ENCODE measurements at places on chromosomes 13 and 19.

GRCh38 chr13:108877300-108877699 lies 247.9 kb downstream of the MYO16 start:
- no peak for DNase-seq

GRCh38 chr13:21326155-21327031 lies 132.7 kb downstream of the ZDHHC20 start:
- DNase-seq = peak; percentile 53

- no peak for DNase-seq
Observed at GRCh38 chr13:83882606-83882959, 309 bp upstream of the SLITRK1 start.

DNA sequence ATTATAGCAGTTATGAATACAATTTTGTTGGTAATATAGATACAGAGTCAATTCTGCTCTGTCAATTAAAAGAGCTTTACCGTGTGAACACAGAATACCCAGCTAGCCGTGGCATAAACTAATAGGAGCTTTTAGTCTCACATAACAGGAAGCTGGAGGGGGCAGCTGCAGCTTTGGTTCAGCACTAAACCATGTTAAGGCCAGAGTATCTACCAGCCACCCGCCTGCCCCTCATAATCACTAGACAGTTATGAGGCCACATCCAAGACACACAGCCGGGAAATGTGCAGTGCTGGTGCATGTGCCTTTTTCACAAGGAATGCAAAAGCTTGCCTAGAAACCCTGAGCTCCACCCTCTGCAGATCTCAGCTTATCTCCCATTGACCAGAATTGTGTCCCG lies 62.3 kb downstream of the SGCG start:
- DNase-seq = no peak

- no peak for DNase-seq
Observed at GRCh38 chr19:18379803-18380747, 5.9 kb upstream of the GDF15 start.

DNA sequence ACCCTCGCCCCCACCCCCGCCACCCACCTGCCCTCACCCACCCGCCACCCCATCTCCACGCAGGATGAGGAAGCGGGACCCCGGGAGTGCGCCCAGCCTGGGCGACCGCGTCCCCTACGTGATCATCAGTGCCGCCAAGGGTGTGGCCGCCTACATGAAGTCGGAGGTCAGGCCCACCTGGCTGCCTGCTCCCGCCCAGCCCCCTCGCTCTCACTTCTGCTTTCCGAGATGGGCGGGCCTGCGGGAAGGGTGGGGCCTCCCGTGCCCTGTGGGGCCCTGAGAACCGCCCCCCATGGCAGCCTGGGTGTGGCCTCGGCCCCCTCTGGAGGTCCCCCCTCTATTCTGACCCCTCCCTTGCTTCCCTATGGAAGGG lies 3.1 kb upstream of the SPIB start:
- no peak for DNase-seq

- peak; percentile 32 for DNase-seq
Observed at GRCh38 chr13:103250071-103250470, 183.9 kb upstream of the SLC10A2 start.

- no peak for DNase-seq
Observed at GRCh38 chr13:33318037-33318436, 32.5 kb upstream of the STARD13 start.

- no peak for DNase-seq
Observed at GRCh38 chr13:102686024-102686423, 8.8 kb downstream of the METTL21C start.

DNA sequence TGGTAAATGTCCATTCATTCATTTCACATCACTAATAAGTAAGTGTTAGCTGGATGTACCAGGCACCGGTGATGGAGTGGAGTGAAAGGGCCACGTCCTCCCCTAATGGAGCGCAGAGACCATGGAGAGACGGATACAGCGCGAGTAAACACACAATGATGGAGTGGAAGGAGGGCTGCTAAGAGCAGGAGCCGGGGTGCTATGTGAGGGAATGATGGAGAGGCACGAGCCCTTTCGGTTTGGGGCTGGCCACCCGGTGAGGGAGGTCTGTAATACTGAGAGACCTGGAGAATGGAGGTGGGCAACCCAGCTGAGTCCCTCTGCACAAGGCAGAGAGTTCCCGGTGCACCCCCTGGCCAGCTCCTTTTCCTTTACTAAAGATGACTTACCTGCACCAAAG lies 53.7 kb downstream of the PEPD start:
- DNase-seq = no peak

DNA sequence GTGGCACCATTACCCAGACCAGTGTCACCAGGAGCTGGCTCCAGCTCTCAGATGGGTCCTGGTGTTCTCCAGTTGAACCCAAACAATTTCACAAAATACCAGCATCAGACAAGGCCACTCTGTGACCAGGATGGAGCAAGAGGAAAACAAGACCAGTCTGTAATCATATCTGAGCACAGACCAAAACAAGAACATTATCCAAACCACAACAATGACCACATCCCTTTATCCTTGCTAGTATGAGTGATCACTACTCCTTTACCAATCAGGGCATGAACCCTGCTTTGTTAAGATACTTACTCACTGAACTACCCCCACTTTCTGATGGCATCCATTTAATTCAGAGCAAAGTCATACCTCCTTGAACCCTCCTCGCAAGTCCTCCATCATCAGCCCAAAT lies 145.9 kb downstream of the NUFIP1 start:
- no peak for DNase-seq

- DNase-seq = no peak
Observed at GRCh38 chr19:45135176-45135885, 25.5 kb downstream of the NKPD1 start.

DNA sequence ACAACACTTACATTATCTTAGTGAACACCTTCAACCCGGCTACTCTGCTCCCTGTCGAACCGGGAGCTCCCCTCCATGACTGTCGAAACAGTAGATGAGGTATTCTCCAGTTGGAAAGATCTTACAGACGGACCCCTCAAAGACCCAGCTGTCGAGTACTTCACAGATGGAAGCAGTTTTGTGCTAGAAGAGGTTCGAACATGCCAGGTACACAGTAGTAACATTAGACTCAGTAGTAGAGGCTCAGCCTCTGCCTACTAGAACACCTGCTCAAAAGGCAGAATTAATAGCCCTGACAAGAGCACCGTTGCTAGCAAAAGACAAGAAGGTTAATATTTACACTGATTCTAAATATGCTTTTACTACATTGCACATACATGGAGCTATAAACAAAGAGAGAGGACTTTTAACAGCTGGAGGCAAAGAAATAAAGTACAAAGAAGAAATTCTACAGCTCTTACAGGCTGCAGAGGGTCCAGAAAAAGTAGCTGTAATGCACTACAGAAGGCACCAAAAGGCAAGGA lies 13.6 kb upstream of the SLC15A1 start:
- no peak for DNase-seq

- no peak for DNase-seq
Observed at GRCh38 chr19:16473875-16474392, 2.2 kb upstream of the EPS15L1 start.

DNA sequence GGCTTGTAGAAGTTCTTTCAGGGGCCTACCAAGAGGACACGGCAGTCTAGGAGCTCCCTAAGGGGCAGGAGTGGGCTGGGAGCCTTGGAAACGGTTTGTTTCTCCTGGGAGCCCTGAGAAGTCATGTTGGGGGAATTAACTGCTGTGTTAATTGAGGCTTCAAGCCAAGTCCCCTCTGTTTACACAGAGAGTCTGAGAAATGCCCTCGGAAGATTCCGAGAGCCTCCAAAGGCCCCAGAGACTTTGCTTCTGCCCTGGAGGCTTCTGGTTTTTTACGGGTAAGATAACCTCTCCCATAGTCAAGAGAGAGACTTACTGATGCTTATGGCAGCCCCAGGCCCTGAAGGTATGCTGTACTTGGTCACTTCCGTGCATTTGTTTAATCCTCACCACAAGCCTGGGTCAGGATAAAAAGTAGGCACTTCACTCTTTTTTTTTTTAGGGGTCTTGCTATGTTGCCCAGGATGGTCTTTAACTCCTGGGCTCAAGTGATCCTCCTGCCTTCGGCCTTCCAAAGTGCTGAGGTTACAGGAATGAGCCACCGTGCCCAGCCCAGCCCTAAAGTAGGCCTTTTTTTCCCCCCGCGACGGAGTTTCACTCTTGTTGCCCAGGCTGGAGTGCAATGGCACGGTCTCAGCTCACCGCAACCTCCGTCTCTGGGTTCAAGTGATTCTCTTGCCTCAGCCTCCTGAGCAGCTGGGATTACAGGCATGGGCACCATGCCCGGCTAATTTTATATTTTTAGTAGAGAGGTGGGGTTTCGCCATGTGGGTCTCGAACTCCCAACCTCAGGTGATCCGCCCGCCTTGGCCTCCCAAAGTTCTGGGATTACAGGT lies 15.2 kb downstream of the IER2 start:
- no peak for DNase-seq

DNA sequence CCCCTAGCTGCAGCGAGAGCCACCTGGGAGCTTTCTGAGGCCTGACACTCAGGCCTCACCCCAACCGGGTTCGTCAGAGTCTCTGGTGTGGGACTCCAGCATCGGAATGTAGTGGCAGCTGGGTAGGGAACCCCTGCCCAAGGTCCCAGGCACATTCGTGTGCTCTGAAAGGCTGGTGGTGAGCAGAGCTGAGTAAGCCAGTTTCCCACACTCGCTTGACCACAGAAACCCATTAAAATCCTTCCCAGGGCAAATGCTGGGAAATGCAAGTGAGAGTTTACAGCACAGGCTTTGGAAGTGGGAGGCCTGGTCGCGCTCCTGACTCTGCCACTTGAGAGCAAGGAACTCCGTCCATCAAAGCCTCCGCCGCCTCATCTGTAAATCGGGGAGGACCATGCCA lies 4.2 kb downstream of the TRAPPC6A start:
- DNase-seq = no peak

DNA sequence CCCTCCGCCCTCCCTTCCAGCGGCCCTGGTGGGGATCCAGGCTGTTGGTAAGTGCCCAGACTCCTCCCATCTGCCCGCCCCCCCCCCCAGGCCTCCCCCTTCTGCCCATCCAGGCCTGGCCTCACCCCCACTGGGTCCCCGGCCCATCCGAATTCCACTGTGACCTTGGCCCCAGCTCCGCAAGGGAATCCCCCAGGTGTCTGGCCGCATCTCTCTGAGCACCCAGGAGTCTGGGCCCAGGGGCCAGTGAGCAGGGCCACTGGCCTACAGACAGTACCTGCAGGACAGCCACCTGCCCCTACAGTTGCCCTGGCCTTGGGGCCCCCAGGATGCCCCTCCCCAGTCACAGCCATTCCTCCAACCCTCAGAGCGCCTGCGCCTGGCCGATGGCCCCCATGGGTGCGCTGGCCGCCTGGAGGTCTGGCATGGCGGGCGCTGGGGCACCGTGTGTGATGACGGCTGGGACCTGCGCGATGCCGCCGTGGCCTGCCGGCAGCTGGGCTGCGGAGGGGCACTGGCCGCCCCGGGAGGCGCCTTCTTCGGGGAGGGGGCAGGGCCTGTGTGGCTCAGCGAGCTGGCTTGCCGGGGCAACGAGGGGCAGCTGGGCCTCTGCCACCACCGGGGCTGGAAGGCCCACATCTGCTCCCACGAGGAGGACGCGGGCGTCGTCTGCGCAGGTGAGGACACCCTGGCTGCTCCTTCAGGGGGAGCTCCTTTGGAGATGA lies 912 bp downstream of the SSC5D start:
- no peak for DNase-seq

- DNase-seq = peak; percentile 62
Observed at GRCh38 chr19:18772620-18773587, 18.2 kb downstream of the COMP start.

DNA sequence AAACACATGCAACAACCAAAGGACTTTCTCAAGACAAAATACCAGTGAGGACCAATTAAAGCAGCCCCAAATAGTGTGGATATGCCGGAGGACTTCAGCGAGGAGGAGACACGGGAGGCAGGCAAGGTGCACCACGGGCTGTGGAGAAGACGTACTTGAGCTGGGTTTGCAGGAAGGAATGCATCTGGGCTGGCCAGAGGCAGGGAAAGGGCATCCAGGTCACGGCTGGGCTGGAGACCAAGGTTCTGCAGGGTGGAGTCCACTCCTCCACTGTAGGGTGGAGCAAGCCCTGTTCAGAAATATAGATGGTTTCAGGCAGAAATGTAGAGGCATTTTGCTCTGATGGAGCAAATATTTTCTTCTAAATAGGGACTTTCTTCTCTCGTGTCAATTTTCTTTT lies 36.6 kb upstream of the MEDAG start:
- no peak for DNase-seq

- DNase-seq = peak; percentile 49
Observed at GRCh38 chr19:28242317-28242927, 970.5 kb downstream of the UQCRFS1 start.

DNA sequence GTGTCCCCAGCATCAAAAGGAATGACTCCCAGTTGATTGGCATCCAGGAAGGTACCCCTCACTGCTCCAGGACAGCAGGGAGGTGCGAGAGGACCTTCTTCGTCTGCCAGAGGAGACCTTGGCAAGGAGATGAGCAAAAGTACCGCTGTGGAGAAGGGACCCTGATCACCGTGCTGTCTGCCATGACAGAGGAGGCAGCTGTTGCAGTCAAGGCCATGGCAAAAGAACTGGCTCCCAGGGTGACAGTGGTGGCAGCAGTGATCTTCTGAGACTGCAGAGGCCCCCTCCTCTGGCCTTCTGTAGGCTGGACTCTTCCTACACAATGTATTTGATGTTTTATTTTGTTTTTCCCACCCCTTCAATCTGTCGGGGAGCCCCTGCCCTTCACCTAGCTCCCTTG lies 32.0 kb downstream of the NKPD1 start:
- DNase-seq = no peak

- DNase-seq = peak; percentile 39
Observed at GRCh38 chr19:6226444-6227155, 53.2 kb downstream of the MLLT1 start.

All from cerebellar cortex (tissue), 1 donor.